ENCODE measurements at places on chromosomes 12 and 14. TPM values are rescaled to one million over a fixed set of nuclear protein-coding genes. Genes with fewer than 3 reads are reported as not detected.
A peak's percentile ranks its signal among the peaks of the same experiment; 100 is the strongest.

The PMCH gene
- total RNA-seq: not detected

The KRT71 gene
- total RNA-seq: not detected

The LYZ gene
- total RNA-seq: 8.3 TPM

The KRT8 gene
- total RNA-seq: 5.1 TPM

The KERA gene
- not detected for total RNA-seq

DNA sequence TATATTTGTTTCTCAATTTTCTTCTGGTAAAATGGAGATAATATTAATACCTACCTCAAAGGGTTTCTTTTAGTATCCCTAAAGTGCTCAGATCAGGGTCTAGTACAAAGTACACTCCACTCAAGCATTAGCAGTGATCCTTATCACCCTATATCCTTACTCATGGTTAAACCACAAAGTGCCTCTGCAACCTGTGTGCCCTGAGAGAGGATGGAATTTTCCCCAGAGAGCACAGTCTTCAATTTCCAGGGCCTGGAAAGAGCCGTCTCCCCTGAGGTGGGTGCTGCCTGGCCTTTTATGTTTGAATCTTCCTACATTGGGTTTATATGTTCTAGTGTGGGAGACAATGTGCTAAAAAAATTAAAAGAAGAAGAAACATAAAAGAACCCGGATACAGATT lies 183.1 kb upstream of the FBXO33 start:
- no peak for DNase-seq

- DNase-seq: no peak
These were observed 33.9 kb downstream of the CEP290 start for GRCh38 chr12:88108021-88108420.

DNA sequence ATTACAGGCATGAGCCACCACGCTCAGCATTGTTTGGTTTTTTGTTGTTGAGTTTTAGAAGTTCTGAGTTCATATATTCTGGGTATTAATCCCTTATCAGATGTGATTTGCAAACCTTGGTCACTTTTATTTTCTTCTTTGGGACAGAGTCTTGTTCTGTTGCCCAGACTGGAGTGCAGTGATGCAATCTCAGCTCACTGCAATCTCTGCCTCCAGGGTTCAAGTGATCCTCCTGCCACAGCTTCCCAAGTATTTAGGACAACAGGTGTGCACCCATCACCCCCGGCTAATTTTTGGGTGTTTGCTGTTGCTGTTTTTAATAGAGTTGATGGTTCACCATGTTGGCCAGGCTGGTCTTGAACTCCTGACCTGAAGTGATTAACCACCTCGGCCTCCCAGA lies 11.8 kb downstream of the USP30 start:
- no peak for DNase-seq

DNA sequence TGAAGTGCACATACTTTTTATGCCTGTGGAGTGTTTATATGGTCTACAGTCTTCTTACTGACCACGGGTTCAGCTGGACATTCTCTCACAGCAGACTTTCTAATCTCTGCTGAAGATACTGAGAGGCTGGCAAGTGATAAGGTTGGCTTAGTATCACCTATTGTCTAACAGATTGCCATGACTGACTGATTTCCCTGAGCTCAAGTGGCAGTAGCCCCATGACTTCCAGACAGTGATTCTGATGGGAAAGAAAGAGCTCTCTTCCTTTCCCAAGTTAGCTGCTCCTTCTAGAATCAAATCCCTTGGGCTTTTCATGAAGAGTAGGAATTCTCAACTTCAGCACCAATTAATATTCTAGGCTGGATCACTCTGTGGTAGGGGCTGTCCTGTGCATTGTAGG lies 141.4 kb downstream of the ANO4 start:
- DNase-seq: no peak

GRCh38 chr14:23243066-23243465 lies 5.3 kb downstream of the RNF212B start:
- no peak for DNase-seq

GRCh38 chr14:105299654-105300541 lies 903 bp downstream of the BRF1 start:
- DNase-seq: peak; percentile 91

- no peak for DNase-seq
These were observed 3.0 kb upstream of the PRMT5 start for GRCh38 chr14:22932146-22932545.

DNA sequence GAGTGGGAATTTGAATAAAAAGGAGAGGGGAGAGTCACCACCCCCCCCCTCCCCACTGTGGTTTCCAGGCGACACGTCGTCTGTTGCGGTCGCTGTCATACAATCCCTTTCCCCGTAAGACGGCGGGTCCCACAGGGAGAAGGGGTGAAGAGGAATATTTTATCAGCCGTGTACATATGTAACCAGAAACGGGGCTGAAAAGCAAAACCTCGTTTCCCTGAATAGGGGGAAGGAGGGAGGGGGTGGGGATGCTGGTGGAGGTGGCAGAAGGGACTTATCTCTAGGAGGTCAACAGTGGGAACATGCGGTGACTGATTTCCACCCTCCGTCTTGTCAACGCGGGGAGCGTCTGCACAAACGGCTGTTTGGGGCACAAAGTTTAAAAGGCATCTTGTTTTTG lies 171.4 kb downstream of the RBM19 start:
- DNase-seq: no peak

GRCh38 chr12:54159140-54159539 lies 29.6 kb downstream of the SMUG1 start:
- DNase-seq: peak; percentile 83

- DNase-seq: no peak
These were observed 27.2 kb upstream of the PTPRB start for GRCh38 chr12:70664465-70664881.

- DNase-seq: no peak
These were observed 81.4 kb downstream of the LRP6 start for GRCh38 chr12:12185414-12185813.

- DNase-seq: peak; percentile 25
These were observed 2.1 kb downstream of the DNAJC22 start for GRCh38 chr12:49348781-49349180.

GRCh38 chr14:69135133-69135532 lies 17.8 kb downstream of the DCAF5 start:
- no peak for DNase-seq

- no peak for DNase-seq
These were observed 33.3 kb upstream of the CCDC198 start for GRCh38 chr14:57526942-57527341.

DNA sequence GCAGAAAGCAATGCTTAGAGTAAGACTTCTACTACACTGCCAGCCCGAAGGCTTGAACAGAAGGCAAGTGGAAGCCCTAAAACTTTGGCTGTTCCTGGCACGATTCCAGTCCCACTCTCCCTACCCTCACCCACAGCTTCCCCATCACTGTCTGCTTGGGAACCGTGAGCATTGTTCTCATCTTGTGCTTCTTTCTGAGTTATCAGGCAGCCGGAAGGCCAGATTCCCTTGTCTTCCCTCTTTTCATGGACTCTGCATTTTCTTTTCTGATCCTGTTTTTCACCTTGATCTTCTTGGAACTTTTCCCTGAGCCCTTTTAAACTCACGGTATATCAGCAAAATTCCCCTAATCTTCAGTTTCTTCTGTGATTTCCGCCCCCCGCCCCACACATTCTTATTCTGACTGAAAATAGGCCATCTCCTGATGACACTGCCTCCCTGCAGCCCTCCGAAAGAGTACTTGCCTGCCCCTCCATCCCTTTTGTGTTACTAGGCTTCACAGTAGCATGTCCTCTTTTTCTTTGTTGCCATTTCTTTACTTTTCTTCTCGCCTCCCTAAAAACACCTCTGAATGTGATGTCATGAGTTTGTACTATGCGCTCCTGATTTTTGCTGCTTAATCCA lies 29.9 kb downstream of the RCOR1 start:
- peak; percentile 19 for DNase-seq

DNA sequence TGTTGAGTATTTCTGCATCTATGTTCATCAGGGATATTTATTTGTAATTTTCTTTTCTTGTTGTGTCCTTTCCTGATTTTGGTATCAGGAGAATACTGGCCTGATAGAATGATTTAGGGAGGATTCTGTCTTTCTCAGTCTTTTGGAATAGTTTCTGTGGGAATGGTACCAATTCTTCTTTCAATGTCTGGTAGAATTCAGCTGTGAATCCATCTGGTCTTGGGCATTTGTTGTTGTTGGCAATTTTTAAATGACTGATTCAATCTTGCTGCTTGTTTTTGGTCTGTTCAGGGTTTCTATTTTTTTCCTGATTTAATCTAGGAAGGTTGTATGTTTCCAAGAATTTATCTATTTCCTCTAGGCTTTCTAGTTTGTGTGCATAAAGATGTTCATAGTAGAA lies 170.9 kb upstream of the PDE3A start:
- no peak for DNase-seq

DNA sequence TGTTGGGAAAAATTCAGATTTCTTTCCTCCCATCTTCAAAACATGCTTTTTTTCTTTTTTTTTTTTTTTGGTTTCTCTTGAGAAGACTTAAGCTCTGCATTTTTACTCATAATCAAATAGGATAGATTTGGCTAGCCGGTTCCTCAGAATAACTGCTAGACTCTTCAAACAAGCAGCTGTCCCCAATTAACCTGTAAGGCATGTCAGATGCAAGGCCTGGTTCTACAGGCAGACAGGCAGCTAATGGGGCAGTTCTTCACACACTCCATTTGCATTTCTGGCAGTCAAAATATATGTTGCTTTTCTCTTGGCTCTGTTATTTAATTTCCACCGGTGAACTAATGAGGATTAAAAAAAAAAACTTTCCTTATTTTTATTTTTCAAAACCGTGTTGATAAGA lies 228.0 kb upstream of the ATP2B1 start:
- no peak for DNase-seq

DNA sequence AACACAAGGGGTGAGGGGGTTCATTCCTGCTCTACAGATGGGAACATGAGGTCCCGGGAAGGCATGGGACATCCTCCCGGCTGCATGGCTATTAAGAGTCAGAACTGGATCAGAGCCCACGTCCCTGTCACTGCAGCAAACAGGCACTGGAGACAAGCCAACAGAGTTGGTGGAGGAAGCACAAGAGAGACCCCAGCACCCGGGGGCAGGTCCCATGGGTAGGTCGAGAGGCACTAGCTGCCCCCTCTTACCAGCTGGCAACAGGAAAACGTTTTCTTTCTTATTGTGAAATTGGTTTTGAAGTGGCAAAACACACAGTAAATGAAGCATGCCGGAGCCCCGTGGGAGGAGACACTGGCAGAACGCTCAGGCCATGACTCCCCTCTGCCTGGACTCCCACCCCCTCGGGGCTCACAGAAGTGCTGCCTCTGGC lies 43.6 kb downstream of the SYNE3 start:
- no peak for DNase-seq

All from osteoblast (primary cell).